ENCODE measurements at places on chromosomes 2 and 18.

DNA sequence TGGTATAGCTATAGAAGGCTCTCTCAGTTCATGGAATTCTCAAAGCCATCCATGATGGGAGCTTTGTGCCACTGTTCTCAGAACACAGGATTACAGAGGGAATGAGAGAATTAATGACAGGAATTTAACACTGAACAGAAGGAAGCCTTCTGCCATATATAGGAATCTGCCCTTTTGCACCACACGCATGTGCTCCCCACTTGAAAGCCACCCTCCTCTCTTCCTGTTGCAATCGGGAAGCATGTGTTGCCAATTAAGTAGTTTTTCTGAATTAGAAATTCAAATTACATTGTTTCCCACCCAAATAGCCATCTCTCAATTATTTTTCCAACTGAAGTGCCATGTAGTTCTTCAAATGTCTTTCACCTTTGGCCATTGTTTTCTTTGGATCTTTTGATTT, 71.3 kb downstream of the C1D start:
- DNase-seq, result no peak

- DNase-seq, result no peak
These were observed 8.8 kb downstream of the ATIC start for GRCh38 chr2:215320679-215321078.

DNA sequence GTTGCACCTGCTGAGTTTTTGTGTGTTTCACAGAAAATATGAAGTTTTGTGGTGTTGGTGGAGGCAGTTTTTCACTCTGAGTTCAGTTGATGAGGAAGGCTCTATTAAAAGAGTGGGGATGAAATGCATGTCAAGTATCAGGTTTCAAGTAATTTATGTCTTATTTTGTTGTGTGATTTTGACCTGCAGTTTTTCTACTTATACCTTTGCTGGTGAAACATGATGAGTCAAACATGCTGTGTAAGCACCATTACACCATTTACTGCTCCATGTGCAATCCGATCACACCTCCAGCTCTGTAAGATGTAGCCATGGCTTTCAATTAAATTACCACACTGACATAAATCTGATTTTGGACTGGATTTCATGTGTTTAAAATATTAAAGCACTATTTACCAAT, 174.5 kb upstream of the ZEB2 start:
- no peak for DNase-seq

DNA sequence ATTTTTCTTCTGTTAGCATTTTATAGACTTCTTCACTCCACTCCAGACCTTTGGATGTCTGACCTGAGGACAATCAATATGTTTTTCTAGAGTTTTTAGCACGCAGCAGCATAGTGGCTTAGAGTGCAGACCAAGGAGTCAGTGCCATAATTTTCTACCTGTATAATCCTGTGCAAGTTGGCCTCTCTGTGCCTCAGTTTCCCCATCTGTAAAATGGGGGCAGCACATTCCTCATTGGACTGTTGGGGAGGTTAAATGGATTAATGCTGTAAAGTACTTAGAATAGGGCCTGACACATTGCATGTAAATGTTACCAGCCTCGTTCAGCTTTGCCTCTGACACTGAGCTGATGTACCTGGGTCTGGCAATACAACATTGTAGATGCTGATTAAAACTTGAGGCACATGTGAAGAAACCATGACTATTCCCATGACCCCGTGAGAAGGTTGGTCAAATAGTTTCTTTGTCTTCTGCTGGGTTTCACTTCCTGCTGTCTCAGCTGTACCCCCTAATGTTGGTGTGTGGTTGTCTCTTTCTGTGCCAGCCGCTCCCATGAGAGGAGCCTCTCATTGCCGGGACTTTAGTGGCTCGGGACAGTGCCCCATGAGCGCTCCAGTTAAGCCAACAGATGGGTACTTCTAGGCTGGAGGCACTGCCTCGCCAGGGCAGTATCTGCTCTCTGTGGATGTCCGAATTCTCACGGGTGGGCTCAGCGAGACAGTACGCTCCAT, 125.3 kb downstream of the SH3RF3 start:
- DNase-seq, result no peak

DNA sequence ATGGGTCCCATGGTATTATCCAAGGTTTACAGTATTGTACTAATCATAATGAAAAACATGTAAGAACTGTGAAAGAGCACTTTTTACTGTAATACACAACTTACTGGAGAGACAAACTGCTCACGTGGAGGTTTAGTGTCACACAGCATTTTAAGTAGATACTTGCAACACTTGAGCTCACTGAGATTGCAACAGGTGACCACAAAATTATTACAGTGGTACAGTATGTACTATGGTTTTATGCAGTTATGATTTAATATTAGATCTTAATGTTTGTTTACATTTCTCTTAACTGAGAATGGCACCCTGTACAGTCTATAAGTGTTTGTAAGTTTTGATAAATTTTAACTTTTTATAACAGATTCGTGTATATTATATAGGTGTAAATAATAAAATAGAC, 118.6 kb upstream of the SKOR2 start:
- DNase-seq, result no peak

GRCh38 chr2:97926946-97927345, 68.8 kb downstream of the TMEM131 start:
- no peak for DNase-seq

- no peak for DNase-seq
These were observed 163.4 kb downstream of the INHBB start for GRCh38 chr2:120509213-120509815.

- DNase-seq, result no peak
These were observed 857 bp upstream of the INHBB start for GRCh38 chr2:120344976-120345581.

DNA sequence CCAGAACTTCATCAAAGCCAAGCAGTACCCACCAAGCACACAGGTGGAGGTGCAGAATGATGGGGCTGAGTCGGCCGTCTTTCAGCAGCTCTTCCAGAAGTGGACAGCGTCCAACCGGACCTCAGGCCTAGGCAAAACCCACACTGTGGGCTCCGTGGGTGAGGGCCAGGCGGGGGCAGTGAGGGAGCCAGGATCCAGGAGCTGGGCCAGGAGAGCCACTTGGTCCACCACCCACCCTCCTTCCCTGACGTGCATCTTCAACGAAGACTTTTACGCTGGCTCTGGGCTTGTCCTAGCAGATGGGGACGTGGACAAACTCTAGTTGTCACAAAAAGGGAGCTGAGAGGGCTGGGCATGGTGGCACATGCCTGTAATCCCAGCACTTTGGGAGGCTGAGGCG, 11.8 kb downstream of the VIL1 start:
- DNase-seq, result no peak

- DNase-seq, result no peak
These were observed 87.7 kb upstream of the HAAO start for GRCh38 chr2:42879913-42880737.

DNA sequence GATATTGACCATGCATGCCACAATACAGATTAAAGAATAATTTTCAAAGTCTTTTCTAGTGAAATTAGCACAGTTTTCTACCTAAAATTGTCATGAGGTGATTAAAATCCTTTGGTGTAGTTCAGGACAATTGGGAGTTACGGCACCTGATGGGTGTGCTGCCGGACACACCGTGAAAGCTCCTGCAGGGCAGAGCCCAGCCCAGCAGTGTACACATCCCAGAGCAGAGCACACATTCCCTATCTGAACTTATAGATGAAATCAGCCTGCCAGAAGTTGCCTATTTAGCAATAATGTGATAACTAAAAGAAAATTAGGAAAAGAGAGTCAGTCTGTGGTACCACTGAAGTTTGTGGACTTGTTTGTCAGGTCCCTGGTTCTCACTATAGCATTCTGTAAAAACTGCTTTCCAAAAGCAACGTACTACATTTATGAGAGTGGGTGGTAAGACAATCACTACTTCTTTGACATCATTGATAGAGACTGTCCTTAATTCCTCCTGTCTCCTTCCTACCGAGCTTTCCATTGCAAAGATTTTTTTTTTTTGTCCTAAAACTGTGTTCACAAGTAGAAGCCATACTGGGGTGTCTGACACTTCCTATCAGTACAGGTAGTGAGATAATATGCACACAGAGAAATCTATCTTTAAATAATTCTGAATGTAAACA, 3.4 kb downstream of the CYTIP start:
- DNase-seq, result no peak

GRCh38 chr18:3478262-3478978, 28.4 kb downstream of the TGIF1 start:
- no peak for DNase-seq

DNA sequence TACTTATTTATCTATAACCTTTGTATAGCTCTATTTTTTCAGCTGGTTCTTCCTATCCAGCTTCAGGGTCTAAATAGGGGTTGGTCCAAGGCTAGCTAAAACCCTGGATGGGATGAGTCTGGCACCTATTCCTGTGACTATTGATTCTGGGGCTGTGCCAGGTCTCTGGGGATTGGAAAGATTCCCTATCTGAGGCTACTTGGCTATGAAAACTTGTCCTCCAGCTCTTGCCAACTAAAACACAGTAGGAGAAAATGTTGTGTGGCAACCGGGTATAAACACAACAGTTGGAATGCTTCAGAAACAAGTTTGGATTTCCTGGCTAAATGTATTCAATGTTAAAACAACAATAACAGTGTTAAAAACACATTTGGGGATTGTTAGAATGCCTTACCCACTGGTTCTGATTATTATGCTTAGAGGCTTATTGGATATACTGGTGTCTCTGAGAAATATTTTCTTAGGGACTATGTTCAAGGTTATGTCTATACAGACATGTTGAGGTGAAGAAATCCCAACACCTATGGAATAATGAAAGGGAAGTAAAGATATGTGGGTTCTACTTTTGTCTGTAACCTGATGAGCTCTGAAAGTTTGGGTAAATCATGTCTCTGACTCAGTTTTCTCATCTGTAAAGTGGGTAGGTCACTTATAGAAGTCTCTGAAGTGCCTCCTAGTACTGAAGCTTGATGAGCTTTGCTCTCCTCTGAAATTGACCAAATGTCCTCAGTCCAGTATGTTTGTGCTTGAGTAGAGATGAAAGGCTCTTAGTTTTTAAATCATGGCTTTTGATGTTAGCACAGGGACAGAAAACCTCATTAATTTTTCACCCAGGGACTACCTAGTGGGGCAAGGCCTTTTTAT, 460.7 kb downstream of the MTX2 start:
- DNase-seq, result no peak

GRCh38 chr2:196123679-196124373, 47.6 kb downstream of the STK17B start:
- DNase-seq, result no peak

DNA sequence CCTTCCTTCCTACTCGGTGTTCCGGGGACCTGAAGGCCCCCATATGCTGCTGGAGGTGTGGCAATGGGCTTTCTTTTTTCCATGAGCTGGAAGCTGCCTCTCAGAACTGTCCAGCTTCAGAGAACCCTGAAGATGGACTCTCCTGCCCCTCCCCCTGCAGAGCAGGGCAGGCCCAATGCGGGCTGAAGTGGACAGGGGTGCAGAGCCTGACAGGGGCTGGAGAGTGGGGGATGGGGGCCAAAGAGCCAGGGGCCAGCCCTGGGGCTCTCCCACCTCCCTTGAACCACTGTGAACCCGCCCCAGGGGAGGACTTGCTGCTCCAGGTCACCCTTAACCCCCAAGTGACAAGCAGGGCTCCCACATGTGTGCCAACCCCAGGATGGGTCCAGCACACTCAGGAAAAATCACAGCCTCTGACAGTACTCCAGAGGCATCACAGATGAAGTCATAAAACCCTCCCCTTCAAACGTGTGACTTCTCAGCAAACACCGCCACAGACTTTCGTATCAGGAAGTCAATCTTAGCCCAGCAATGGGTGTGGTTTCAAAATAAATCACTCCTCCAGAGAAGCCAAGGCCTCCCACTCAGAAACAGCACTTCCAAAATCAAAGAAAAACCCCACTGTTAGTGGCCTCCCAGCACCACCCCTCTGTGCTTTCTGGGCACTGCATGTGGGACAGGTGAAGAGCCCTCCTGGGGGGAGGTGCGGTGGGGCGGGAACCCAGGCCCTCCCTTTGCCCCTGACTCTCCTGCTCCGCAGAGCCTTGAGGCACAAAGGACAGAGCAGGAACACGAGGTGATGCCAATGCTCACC, 135.8 kb downstream of the HDAC4 start:
- DNase-seq, result peak; percentile 95

GRCh38 chr2:11998218-11998617, 251.8 kb downstream of the LPIN1 start:
- DNase-seq, result no peak

DNA sequence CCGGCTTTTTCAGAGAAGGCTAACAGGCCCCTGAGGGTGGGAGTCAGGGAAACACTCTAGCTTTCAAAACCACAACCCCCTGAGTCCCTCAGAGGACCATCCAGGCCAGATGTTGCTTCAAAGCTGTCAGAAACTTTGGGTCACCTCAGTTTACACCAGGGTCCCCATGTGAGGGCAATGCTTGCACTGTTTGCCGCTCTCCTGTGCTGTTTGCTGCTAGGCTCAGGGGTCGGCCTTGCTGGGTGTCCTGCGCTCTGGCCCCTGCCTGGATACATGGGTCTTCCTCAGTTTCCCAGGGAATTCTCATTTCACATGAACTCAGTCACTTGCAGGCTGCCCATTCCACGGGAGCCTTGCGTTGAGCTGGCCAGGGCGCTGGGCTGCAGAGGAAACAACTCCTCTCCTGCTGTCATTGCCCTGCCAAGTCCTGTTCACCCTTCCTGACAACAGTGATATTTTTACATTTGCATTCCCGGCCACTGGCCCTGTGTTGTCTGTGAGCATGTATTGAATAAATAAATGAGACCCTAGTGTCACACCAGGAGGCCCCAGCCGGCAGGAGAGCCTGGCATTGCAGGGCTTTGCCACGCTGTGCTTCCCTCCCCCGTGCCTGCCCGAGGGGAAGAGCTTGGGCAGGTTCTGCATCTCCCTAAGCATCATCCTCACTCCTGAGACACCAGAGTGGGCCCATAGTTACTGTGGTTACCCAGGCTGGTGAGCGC, 73.2 kb upstream of the RAB6C start:
- no peak for DNase-seq

DNA sequence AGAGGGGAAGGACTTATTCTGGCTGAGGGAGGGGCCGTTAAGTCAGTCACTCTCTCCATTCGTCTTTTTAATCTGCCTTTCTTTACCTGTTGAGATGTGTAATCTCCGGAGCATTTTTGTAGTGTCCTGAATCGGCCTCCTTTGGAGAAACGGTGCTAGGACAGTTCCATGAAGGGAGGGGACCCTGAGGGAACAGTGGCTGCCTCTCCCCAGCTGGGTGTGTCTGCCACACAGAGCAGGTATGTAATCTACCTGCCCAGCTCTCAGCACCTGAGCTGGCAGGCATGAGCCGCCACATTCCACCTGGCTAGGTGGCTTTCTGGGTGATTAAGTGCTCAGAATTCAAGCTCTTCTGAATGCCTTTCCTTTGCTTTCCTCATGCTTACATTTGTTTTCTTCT, 131.2 kb downstream of the WDSUB1 start:
- no peak for DNase-seq

- no peak for DNase-seq
These were observed 2.3 kb upstream of the ONECUT2 start for GRCh38 chr18:57432751-57433400.

GRCh38 chr2:148874868-148875341, at the start of gene KIF5C:
TSS of gene KIF5C (plus strand) at chr2:148875227. CDS start at chr2:148875618, 391 bp downstream.
- peak; percentile 82 for DNase-seq

- no peak for DNase-seq
These were observed 879.2 kb upstream of the ZEB2 start for GRCh38 chr2:145399131-145399530.

GRCh38 chr18:9135912-9136314, 668 bp upstream of the ANKRD12 start:
- DNase-seq, result no peak

Measured in T-helper 1 cell (primary cell).